ENCODE measurements at places on chromosomes 13 and 19. TPM values are rescaled to one million over a fixed set of nuclear protein-coding genes. Genes with fewer than 3 reads are reported as not detected.

- no peaks in the 10 kb centered on the region for H3K4me1 ChIP-seq
- H3K4me3 ChIP-seq: no peak overlapping the region
- no peak for DNase-seq
Observed at GRCh38 chr13:48579165-48579918, 46.5 kb upstream of the RCBTB2 start.

- no peak overlapping the region for H3K27ac ChIP-seq
- H3K27me3 ChIP-seq: no peaks in the 10 kb centered on the region
- H3K36me3 ChIP-seq: no peaks in the 10 kb centered on the region
- no peak overlapping the region for H3K4me3 ChIP-seq
Observed at GRCh38 chr19:30309176-30309575, 63.0 kb upstream of the ZNF536 start.

The ITPKC gene
- 7.0 TPM for total RNA-seq

DNA sequence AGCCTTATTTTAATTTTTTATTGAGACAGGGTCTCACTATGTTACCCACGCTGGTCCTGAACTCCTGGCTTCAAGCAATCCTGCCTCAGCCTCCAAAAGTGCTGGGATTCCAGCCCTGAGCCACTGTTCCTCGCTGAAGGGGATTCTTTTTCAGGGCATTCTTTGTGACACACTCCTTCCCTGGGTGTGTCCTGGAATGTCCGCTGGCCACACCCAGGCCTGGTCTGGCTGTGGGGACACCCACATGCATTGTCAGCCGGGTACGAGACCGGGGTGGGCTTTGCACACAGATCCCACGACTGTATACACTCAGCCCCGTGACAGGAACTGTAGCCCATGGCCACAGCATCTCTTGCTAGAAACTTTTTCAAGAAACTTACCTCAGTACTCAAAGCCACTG is 34.4 kb upstream of the GATAD2A start:
- no peak overlapping the region for H3K27ac ChIP-seq
- H3K27me3 ChIP-seq: no peaks in the 10 kb centered on the region
- DNase-seq: no peak
- H3K36me3 ChIP-seq: no peaks in the 10 kb centered on the region
- peaks cover 20% of the 10 kb centered on the region for H3K4me1 ChIP-seq
